ENCODE measurements at places on chromosomes 2 and 18.

- no peak for DNase-seq
Observed at GRCh38 chr18:28792404-28793086, 615.6 kb upstream of the CDH2 start.

GRCh38 chr2:120937686-120938044 lies 202.0 kb downstream of the GLI2 start:
- DNase-seq: no peak

- no peak for DNase-seq
Observed at GRCh38 chr2:149365931-149366583, 35.7 kb downstream of the LYPD6 start.

DNA sequence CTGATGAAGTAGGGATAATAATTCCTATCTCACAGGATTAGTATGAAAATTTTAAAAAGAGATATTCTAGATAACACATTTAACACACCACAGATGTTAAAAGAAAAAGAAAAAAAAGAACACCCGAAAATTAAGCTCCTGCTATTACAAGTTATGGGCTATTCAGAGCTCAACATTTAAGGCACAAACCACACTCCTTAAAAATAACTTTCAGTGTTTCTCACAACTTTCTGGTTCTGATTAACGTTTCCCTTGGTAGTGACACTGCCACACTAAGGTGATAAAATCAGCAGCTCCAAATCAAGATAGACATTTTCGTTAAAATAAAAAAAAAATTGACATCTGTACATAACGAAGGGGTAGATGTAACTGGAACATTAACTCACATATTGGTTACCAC lies 26.9 kb downstream of the ACVR1C start:
- no peak for DNase-seq

- no peak for DNase-seq
Observed at GRCh38 chr2:68157002-68157401, 686 bp upstream of the PNO1 start.

Data from type B pancreatic cell (in vitro differentiated cells).